Large intestine (tissue), 12 donors: ENCODE measurements at places on chromosomes 3 and 15. TPM values are rescaled to one million over a fixed set of nuclear protein-coding genes. Genes with fewer than 3 reads are reported as not detected.

DNA sequence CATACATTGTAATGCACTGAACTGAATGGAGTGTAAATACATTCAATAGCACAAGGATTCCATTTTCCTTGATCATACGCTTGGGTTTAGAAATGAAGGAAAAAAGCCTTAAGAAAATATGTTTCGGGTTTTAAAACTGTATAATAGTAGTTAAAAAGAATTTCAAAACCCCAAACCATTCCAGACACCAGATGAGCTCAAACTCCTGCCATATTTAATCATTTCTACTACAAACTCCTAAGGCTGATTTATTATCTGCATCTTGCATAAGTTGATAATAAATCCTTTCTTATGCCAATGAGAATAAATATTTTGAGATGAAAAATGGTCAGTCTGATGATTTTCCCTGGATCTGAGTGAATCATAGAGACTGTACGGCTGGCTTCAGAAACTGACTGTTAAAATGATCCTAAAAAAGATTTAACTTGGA, 51.0 kb downstream of the NR1D2 start:
- H3K27ac ChIP-seq = no peak overlapping the region
- DNase-seq = no peak
- no peaks in the 10 kb centered on the region for H3K36me3 ChIP-seq
- H3K27me3 ChIP-seq = no peaks in the 10 kb centered on the region

EAF2 gene
- 6.0 TPM for polyA plus RNA-seq

DNA sequence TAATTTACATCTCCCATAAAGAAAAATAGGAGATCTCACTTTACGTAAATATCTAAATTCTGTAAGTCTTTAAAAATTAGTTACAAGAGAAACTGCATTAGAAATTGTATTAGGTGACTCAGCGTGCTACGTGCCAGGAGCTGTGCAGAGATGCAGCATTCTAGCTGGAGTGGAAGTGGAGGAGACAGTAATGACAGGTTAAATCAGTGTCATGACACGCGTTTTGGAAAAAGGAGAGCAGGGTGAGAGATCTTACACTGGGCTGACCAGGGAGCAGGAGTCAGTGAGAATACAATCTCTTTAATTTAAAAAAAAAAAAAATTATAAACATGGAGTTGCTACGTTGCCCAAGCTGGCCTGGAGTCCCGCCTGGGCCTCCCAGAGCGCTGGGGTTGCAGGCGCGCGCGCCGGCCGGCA, 635 bp downstream of the TUBGCP5 start:
- H3K4me1 ChIP-seq = no peaks in the 10 kb centered on the region
- H3K27ac ChIP-seq = no peak overlapping the region
- H3K36me3 ChIP-seq = peaks cover 15% of the 10 kb centered on the region
- DNase-seq = no peak
- H3K27me3 ChIP-seq = no peaks in the 10 kb centered on the region

DNA sequence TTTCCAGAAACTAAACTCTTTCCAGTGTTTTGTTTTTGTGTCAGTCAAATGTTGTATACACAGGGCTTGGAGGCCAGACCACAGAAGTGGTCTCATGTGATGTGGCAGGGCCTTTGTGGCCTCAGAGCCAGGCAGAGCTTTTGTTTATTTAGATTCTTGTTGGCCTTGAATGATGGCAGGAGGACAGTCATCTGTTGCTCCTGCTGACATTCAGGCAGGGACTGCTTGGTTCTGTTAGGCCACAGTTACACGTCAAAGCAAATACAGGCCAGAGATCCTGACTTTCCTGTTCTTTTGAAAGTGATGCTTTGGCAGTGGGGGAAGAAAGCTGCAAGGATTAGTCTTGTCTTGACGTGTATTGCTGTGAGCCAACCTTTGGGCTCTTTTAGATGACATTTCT, 325.1 kb downstream of the CACNA2D3 start:
- no peaks in the 10 kb centered on the region for H3K36me3 ChIP-seq
- no peaks in the 10 kb centered on the region for H3K27me3 ChIP-seq
- H3K4me3 ChIP-seq = no peak overlapping the region
- no peak overlapping the region for H3K27ac ChIP-seq

GRCh38 chr3:101803173-101803782, 24.3 kb downstream of the NXPE3 start:
- H3K4me1 ChIP-seq = no peaks in the 10 kb centered on the region
- peak; percentile 49 for DNase-seq
- no peak overlapping the region for H3K27ac ChIP-seq
- no peak overlapping the region for H3K4me3 ChIP-seq

DNA sequence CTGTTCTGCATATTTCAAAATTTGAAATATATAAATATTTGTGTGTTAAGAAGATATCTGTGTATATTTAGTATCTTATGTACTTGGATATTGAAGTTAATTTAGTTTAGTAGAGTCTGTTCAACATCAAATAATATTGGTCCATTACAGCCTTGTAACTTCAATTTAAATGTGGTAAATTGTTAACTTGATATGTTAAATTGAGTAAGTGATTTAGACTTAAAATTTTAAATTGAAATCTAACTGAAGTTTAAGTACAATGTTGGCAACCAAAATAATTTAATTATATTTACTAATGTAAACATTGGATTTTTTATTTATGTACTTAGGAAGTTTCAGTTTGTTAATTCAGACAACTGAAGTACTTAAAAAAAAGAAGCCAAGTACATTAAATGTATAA, 343.9 kb upstream of the DNAJC19 start:
- H3K4me3 ChIP-seq = no peak overlapping the region
- H3K27ac ChIP-seq = no peak overlapping the region
- no peaks in the 10 kb centered on the region for H3K27me3 ChIP-seq
- DNase-seq = no peak
- H3K36me3 ChIP-seq = no peaks in the 10 kb centered on the region

DNA sequence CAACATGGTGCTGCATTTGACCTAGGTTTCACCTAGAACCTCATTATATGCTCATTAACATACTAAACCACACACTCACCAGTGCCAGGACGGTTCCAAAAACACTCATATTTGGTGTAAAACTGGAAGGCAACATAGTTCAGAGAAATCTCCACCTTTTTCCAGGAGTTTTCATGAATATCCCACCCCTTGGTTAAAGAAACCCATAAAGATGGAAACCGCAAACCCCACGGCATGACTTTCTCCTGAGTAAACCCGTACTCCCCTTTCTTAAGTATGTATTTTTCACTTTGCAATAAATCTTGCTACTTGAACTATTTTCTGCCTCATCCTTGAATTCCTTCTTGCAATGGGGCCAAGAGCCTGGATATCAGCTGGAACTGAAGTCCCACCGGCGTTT, 379.3 kb downstream of the MAGI1 start:
- no peak for DNase-seq
- no peaks in the 10 kb centered on the region for H3K36me3 ChIP-seq
- no peaks in the 10 kb centered on the region for H3K27me3 ChIP-seq
- H3K4me3 ChIP-seq = no peak overlapping the region
- no peak overlapping the region for H3K27ac ChIP-seq

- peak overlapping the region; percentile 2 for H3K4me3 ChIP-seq
- no peak for DNase-seq
- no peaks in the 10 kb centered on the region for H3K36me3 ChIP-seq
- peaks cover 95% of the 10 kb centered on the region for H3K27me3 ChIP-seq
- H3K27ac ChIP-seq = no peak overlapping the region
These were observed 2.2 kb downstream of the FOXB1 start for GRCh38 chr15:60006203-60006862.

DNA sequence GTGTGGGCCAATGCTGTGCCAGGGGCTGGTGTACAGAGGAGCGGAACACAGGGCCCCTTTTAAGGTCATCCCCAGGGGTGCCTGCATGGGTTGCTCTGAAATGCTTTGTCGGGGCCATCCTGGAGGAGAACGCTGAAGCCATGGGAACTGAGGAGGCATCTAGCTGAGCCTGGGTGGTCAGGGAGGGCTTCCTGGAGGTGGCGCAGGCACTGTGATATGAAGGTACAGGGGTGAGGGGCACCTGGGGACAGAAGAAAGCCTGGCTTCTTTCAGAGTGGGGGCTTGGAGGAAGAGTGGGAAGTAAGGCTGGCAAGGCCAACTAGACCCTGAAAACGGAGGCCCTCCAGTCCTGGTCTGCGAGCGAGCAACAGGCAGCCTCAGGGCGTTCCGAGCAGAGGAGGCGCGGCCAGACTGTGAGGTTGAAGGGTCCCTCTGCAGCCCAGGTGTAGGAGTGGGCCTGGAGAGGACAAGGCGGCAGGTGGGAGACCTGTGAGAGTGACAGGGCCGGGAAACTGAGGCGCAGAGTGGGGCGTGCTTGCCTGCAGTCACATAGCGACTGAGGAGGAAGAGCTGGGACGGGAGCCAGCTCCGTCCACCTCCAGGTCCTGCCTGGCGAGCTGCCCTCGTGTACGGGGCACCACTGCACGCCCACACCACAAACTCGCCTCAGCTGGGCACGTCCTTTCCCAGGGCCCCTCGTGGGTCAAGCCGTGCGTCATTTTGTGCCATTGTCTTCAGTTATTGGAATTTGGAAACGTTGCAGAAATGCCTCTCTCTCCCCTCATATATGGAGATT, 4.1 kb downstream of the FBLN2 start:
- no peak overlapping the region for H3K4me3 ChIP-seq
- no peak for DNase-seq
- no peak overlapping the region for H3K27ac ChIP-seq
- H3K36me3 ChIP-seq = no peaks in the 10 kb centered on the region

GRCh38 chr3:32952369-32953077, 1.1 kb downstream of the CCR4 start:
- no peak for DNase-seq
- no peak overlapping the region for H3K4me3 ChIP-seq

SOX14 gene
- polyA plus RNA-seq = not detected

DNA sequence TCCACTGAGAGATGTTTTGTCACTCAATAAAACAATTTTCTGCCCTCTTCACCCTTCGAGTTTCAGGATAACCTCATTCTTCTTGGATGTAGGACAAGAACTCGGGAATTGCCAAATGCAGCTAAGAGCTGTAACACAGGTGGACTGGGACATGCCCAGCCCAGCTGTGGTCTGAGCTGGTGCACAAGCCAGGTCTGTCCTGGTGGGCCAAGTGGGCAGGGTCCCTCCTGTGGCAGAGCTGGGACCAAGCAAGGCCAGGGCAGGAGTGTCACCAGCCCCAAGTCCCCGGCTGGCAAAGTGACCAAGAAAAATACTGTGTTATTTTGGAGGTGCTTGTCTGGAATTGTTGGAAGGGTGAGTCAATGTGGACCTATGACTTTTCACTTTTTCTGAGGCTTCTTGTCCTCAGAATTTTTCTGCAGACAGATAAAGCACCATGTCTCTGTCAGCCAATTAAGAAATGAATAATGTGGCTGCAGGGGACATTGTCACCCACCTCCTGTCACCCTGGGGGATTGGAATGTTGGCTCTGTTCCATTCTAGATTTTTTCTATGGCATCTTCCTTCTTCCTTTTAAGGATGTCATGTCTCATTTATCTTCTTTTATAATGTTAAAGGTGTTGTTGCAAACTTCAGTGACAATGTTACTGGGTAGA, 645.2 kb upstream of the EPHA6 start:
- no peak overlapping the region for H3K27ac ChIP-seq
- no peaks in the 10 kb centered on the region for H3K4me1 ChIP-seq
- no peak overlapping the region for H3K4me3 ChIP-seq
- H3K27me3 ChIP-seq = no peaks in the 10 kb centered on the region
- no peak for DNase-seq

GRCh38 chr3:130488288-130488687, 28.7 kb upstream of the COL6A6 start:
- H3K27ac ChIP-seq = no peak overlapping the region
- H3K27me3 ChIP-seq = no peaks in the 10 kb centered on the region
- no peak overlapping the region for H3K4me3 ChIP-seq
- no peak for DNase-seq

- no peaks in the 10 kb centered on the region for H3K27me3 ChIP-seq
- H3K4me3 ChIP-seq = no peak overlapping the region
- H3K36me3 ChIP-seq = no peaks in the 10 kb centered on the region
These were observed 28.4 kb upstream of the P2RY12 start for GRCh38 chr3:151412989-151413388.

DNA sequence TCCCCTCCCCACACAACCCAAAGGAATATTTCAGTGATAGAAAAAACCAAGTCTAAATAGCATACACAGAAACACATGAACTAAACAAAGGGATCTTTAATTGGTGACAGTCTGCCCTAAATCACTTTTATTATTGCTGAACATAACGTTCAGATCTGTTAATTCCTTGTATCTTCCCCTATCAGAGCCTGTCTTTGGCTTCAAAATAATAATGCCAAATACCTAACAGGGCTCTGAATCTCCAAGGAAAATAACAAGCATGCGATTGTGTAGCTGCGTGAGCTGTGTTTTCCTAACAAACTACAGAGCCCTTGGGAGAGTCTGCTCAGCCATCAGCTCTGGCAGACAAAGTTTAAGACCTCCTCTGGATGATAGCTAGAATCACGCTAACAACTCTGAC, 1010.1 kb downstream of the ROBO1 start:
- no peak overlapping the region for H3K27ac ChIP-seq
- no peaks in the 10 kb centered on the region for H3K27me3 ChIP-seq
- no peak for DNase-seq
- H3K36me3 ChIP-seq = no peaks in the 10 kb centered on the region
- no peak overlapping the region for H3K4me3 ChIP-seq

DNA sequence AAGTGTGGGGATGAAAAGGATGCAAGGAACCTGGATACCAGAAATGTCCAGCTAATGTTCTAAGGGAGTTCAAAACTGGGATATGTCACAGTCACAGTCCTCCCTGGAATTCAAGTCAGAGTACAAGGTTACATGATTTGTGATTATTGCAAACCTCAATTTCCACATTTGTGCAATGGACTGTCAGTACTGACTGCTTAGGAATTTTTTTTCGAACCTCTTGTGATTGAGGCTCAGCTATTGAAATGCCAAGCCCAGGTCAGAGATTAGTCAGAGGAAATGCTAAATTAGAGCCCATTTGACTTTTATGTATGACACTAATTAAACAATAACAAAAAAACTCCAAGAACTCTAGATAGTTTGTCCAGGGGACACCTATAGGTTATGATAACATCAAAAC, 210.2 kb downstream of the THSD4 start:
- H3K36me3 ChIP-seq = no peaks in the 10 kb centered on the region
- H3K4me3 ChIP-seq = no peak overlapping the region
- no peak overlapping the region for H3K27ac ChIP-seq
- H3K27me3 ChIP-seq = no peaks in the 10 kb centered on the region
- peaks cover 22% of the 10 kb centered on the region for H3K4me1 ChIP-seq

SEMA7A gene
- 3.5 TPM for polyA plus RNA-seq

- no peaks in the 10 kb centered on the region for H3K4me1 ChIP-seq
- H3K27ac ChIP-seq = no peak overlapping the region
- peak; percentile 9 for DNase-seq
- H3K4me3 ChIP-seq = no peak overlapping the region
- no peaks in the 10 kb centered on the region for H3K27me3 ChIP-seq
These were observed 105.5 kb downstream of the NLGN1 start for GRCh38 chr3:173502983-173503568.
